ENCODE measurements at places on chromosomes 12 and 14.

GRCh38 chr14:76687611-76688382, 73.5 kb upstream of the VASH1 start:
- no peak for DNase-seq

DNA sequence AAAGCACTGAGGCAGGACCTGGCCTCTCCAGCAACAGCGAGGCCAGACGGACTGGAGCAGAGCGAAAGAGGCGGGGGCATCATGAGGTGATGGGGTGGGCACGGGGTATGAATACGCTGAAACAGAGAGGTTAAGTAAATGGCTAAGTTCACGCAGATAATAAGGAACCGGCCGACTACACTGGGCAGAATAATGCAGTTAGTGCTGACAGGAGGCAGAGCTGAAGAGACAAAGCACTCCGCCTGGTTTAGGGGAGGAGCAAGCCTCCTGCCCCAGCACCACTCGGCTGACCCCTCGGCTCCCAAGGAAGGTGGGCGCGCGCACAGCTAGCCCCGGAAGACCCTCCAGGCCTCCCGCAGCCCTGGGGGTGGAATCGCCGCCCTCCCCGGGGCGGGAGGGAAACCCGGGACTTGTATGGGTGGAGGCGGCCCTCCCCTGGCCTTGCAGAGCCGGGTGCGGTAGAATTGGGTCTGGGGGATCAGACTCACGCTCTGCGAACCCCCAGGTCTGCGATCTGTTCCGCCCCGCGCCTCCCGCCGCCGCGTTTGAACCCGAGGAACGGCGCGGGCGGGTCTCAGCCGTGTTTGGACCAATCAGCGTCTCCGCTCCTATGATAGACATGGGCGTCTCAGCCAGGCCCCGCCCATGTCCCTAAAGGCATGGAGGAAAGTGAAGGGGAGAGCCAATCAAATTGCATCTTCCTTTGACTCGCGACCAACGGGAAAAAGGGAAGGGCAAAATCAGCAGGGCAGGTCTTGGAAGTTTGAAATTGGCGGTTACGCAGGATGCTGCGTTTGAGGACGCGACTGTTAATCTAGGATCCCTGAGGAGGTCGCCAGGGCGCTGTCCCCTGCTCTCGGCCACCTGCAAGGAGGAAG, at the start of gene CIT:
CIT (minus strand) TSS at position 560 of the 878 bp plus-strand sequence. CDS start 1,152 bp downstream, outside the sequence.
- peak; percentile 83 for DNase-seq

GRCh38 chr12:77946541-77947061, 115.9 kb downstream of the NAV3 start:
- DNase-seq: no peak

DNA sequence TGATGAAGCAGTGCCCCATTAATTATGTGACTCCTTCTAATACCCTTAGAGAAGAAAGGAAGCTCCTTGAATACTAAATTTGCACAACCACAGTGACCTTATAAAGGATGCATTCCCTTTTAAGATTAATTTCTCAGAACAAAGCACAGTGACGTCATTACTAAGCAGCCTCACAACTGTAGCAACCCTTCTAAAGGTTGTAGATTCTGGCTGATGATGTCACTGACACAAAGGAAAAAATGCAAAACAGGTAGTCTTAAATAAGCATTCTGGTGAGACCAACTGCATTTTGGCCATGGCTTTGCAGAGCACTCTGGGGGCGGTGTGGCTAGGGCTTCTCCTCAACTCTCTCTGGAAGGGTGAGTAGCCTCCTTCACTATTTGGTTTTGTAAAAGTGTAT, 38.4 kb upstream of the OR4E1 start:
- no peak for DNase-seq

DNA sequence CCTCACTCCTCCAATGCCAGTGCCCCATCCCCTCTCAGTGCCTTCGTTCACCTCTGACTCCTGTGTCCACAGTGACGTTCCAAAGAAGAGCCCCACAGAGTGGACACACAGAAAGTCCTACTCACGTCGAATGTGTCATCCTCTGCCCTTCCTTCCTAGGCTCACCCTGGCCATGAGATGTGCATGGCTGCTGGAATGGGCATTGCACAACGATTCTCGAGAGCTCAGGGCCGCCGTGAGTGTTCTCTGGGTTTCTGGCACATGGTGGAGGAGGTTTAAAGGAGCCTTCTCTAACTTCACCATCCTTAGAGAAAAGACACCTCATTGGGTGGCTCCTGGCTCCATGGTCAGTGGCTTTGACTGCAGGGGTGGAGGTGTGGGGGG, 12.8 kb upstream of the CEP170B start:
- DNase-seq: no peak

- no peak for DNase-seq
Observed at GRCh38 chr14:31232081-31232480, 24.5 kb upstream of the HECTD1 start.

DNA sequence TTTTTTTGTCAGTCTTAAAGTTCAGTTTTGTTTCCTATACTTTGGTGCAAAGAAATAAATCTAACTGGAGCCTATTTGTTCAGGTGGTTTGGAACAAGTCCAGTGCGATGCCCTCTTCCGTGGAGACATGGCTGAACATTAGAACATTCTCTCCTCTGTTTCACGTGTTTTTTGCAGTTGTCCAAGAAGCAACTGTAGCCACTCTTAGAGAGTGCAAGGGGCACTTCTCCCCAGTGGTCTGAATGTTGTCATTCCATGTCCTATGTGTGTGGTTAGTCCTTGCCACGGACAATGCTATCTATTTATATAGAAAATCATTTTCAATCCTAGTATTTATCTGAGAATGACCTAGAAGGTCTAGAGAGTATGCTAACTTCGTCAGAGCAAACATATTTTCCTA, 1232.5 kb upstream of the SEL1L start:
- no peak for DNase-seq

- no peak for DNase-seq
Observed at GRCh38 chr12:42962384-42962783, 372.8 kb upstream of the PRICKLE1 start.

DNA sequence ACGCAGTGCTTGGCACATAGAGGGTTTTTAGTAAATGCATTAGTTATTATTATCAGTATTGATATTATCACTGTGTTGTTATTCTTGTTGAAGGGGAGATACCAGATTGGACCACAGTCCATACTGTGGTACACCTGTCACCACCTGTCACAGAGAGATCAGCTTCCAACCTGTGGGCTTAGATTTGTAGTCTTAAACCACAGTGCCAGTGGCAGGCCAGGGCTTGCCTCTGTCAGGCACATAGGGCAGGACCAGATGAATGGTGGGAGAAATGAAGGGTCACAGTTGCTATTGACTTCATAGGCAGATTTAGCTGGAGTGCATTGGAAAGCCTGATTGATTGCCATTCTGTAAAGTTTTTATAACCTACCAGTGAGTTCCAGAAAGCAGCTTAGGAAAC, 35.1 kb downstream of the ARL1 start:
- DNase-seq: no peak

DNA sequence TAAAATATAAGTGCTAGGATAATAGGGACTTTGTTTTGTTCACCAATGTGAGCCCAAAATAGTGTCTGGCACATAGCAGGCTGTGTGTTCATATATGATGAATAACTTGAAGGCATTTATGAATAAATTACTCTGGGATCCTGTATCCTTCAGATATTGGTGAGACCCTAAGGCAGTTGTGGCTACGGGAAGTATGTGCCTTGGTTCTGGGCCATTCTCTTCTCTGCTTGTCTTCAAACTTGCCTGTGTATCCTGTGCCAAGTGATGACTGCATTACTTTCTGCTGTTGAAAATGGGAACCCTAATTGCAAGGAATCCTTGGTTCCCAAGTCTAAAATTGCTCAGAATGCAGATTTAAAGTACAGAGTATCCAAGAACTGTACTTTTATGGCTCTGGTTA, 67.6 kb upstream of the KTN1 start:
- DNase-seq: no peak
